CD4-positive, alpha-beta memory T cell (primary cell): ENCODE measurements at places on chromosomes 1 and 21.
A peak's percentile ranks its signal among the peaks of the same experiment; 100 is the strongest.

DNA sequence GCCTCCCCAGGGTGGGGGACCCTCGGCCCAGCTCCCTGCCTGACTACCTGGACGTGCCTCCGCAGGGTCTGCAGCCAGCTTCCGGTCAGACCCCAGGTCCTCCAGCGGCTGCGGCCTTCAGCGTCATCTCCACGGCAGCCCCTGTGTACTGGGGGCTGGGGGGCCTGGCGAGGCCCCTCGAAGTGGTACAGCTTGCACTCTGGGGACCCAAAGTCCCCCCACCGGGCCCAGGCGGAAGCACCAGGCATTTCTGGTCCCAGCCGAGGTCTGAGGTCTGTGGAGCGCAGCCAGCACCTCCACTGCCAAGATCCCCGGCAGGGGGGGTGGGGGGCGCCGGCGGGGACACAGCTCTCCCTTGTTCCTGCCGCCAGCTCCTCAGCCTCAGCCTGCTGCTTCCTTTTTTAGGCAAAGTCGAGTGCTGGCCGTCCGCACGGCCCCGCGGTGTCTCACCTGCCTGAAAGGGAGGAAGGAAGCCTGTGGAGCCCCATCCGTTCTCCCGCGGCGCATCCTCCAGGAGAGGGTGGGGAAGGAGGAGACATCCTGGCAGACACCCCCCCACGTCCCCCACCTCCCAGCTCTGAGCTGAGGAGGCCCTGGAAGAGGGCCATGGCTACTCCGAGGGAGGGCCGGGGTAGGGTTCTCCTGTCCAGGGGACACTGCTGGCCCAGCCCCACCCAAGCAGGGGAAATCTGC, 1.2 kb upstream of the VWA1 start:
- no peak for DNase-seq

DNA sequence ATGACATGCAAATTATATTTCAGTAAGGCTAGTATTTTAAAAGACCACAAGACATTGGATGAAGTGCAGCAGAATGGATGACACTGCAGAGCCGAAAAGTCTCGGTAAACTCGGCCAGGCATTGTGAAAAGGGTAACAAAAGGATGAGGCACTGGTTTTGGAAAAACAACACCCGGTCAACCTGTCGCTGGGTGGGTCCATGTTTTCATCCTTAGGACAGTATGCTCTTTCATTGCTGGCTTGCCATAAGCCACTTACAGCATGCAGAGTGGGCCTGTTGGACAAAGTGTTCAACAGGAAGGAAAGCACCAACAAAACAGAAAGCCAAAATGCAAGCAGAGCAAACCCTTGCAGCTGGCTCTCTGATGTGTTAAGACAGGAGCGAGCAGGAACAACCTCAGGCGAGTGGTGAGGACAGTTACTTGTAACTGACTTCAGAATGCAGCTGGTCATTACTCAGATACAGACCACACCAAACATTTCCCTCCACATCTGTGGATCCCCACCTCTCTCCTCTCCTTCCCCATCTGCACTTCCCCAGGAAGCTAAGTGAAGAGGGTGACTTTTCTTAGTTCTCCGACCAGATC, 2.9 kb upstream of the RCAN1 start:
- DNase-seq, result no peak

GRCh38 chr1:154779551-154780189, 90.4 kb downstream of the KCNN3 start:
- no peak for DNase-seq

GRCh38 chr1:200610846-200611245, 9.7 kb downstream of the KIF14 start:
- no peak for DNase-seq

DNA sequence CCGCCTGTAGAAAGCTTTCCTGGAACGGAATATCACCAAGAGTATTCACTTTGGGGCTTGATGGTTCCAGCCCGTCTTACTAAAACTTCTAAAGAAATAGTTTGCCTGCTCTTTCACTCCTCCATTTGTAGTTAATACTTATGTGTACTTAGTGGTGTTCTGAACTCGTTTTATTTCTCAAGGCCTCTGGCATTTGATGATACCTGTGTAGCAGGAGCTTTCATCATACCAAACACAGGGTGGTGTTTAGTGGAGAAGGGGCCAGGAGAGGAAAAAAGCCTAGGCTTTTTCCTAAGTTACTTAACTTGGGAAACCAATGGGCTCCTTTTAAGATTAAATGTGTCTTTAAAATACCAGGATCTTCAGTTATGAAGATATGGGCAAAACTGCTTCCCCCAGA, 74.3 kb downstream of the RPS6KA1 start:
- DNase-seq, result no peak

GRCh38 chr1:64318428-64318827, 115.0 kb downstream of the UBE2U start:
- DNase-seq, result no peak

DNA sequence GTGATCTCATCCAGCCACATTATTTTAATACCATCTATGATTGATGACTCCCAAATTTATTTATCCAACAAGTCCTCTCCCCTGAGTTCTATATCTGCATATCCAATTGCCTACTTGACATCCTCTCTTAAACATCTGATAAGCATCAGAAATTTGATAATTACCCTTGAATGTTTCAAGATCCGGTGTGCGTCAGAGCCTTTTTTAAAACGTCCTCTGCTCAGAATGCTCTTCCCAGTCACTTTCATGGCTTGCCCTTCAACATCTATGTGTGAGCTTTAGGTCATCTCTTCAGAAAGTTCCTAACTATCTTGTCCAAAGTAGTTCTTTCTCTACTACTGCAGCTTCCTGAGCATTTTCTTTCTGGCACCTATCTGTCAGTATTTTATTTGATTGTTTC, 364.3 kb downstream of the PLPP3 start:
- no peak for DNase-seq

GRCh38 chr1:186152227-186152619, 222.8 kb downstream of the TPR start:
- DNase-seq, result no peak

DNA sequence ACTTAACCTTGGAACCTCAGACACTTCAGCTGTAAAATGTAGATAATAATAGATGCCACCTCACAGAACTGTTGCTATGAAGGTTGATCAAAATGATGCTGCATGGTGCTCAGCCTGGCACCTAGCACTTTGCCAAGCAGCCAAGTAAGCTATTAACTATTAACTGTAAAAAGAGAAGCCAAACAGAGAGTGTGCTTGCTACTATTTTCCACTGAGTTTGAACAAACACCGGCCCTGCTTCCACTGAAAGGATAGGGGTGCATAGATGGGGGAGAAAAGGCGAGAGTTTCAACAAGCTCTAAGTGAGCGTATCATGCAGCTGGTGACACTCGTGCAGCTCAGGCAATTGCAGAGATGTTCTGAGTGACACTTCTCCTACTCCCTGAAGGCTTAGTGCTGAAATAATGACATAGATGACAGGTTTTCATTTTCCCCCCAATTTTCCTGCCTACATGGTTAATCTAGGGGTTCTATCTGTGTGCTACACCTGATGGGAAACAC, 78.2 kb downstream of the GPR88 start:
- DNase-seq, result no peak

- peak; percentile 9 for DNase-seq
Observed at GRCh38 chr1:59971464-59971911, 44.9 kb upstream of the CYP2J2 start.

DNA sequence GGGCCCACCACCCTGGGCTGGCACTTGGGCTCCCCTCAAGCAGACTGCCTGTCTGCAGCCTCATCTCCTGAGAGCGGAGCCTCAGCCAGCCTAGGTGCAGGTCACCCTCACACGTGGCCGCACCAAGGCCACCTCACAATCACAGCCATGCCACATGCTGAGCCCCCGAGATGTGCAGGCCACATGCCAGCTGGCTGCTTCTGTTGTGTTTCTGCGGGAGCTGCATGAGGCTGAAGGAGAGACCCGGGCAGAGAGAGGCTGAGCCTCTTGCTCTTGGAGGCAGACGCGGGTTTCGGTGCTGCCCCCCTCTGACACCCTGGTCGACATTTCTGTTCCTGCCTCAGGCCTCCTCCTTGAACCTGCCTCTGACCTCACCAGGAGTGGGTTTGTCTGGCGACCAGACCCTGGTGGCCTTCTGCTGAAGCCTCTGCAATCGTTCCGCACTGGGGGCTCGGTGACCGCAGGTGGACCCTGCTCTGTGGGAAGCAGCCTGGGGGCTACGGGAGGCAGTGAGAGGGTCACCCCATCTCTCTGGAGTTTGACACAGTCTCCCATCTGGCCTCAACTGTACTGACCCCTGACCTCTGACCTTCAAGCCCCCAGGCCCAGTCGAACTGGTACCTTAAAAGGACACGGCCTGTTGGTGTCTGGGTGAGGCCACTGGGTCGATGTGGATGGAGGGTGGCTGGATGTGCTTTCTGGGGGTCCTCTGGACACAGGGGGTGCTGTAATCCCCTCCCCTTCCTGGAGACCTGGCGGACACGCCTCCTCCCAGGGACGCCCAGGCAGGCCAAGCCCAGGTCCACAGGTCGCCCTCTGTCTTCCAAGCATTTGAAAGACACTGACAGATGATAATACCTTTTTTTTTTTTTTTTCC, 13.0 kb upstream of the C1orf174 start:
- DNase-seq, result no peak

DNA sequence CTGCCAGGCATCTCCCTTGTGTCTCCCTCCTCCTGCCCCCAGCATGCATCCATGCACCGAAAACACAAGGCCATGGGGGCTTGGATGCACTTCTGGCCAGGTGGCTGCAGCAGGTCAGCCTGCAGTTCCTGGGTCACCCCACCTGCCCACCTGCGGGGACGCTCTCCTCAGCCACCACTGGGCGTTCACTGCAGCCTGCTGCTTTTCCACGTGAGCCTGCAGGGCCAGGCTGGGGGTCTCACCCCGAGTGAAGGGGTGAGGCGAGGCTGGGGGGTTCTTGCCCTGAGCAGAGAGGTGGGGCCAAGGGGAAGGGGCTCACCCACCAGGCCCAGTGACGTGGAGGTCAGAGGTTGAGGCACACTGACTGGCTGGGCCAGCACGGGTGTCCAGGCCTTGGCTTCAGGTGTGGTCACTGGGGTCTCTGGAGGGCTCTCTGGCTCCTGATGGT, 64.6 kb downstream of the WNT9A start:
- no peak for DNase-seq

DNA sequence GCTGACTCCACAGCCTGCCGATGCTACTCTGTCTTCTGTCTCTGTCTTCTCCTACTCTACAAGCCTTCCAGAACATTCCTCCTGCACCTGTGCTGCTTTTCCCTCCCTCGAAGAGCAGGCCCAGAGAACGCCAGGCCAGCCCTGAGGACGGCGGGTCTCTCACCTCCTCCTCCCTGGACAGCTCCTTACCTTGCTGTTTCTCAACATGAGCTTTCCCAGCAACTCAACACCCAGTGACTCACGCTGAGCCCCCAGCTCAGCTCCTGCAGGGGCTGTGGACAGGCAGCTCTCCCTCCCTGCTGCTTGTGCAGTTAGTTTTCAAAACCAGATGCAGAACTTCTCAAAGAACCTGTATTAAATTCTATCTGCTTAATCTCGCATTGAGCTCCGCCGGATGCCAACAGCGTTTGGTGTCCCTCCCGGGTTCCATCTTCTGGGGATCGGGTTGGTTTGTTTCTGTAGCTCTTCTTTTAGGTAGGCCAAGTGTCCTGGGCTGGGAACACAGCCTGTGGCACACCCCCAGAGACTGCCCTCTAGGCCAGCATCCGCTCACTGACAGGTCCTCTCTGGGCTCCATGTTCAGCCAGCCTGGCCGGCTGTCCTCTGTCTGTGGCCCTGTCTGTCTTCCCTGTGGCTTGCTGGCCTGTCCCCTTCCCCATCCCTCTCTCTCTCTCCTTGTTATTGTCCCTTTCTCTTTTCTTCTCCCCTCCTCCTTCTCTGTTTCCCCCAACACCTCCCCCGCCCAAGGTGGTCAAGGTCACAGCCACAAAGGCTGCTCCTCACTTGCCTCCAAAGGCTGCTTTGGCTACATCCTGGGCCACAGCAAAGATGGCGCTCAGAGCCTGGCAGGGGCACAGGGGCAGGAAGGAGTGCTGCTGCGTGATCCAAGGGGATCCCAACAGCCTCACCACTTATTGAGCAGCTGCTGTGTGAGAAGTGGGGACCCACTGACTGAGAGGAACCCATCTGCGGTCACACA, 391.0 kb downstream of the MATN1 start:
- no peak for DNase-seq

GRCh38 chr1:34066166-34066565, 98.9 kb downstream of the CSMD2 start:
- DNase-seq, result no peak

DNA sequence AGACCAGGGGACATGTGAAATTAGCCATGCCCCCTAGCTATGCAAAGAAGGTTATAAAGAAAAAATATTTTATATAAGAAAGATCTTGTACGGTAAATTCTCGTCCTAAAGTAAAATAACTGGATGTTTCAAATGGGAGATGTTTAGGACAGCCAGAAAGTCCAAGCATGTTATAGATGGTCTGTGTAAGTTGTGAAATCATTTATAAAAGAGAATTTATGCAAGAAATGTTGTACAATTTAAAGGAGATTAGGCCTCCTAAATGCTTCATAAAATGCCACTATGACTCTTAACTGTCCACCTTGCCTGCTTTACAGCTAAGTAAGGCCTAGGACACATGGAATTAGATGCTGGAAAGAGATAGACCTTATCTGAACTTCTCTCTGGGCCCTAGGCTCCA, 118.1 kb upstream of the POGK start:
- DNase-seq, result no peak

- no peak for DNase-seq
Observed at GRCh38 chr1:88124614-88125013, 559.5 kb upstream of the PKN2 start.

DNA sequence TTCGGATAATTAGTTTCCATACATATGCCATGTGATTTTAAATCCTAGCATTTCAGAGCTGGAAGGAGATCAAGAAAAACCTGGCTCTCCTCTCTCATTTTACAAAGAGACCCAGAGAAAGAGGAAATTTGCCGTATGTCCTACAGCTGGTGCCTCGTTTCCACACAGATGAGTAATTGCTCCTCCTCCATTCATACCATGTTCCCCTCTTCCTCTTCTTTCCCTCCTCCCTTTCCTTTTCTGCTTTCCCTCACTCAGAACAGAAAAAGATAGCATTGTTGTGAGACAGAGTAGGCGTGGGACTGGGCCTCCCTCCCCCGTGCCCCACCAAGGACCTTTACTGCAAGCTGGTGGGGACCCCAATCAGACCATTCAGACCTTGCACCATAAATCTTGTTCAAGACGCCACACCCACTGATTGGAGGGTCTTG, 13.7 kb upstream of the SLC44A3 start:
- DNase-seq, result no peak

DNA sequence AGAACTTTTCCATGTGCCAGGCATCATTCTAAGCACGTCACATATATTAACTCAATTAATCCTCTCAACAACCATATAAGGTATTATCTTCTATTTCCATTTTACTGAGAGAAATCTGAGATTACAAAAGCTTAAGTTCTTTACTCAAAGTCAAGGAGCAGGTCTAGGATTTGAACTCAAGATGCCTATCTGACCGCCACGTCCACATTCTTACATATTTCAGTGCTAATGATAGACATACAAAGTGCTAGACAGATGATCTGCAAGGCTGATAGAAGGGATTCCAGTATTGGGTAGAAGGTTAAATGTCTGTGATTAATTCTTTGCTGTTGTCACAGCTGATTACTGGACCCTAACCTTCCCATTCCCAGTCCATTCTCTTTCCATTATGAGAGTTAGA, 4.4 kb downstream of the ATP5PB start:
- no peak for DNase-seq

GRCh38 chr1:192477630-192478029, 97.9 kb upstream of the RGS1 start:
- DNase-seq, result peak; percentile 47

GRCh38 chr1:89990976-89991831, 3.7 kb upstream of the ZNF326 start:
- DNase-seq, result no peak
